Activated T-helper 1 cell treated with anti-CD3 and anti-CD28 coated beads, Interleukin-2, amount 50 U/mL, for 16 hours (primary cell): ENCODE measurements at places on chromosomes 6 and 20.

DNA sequence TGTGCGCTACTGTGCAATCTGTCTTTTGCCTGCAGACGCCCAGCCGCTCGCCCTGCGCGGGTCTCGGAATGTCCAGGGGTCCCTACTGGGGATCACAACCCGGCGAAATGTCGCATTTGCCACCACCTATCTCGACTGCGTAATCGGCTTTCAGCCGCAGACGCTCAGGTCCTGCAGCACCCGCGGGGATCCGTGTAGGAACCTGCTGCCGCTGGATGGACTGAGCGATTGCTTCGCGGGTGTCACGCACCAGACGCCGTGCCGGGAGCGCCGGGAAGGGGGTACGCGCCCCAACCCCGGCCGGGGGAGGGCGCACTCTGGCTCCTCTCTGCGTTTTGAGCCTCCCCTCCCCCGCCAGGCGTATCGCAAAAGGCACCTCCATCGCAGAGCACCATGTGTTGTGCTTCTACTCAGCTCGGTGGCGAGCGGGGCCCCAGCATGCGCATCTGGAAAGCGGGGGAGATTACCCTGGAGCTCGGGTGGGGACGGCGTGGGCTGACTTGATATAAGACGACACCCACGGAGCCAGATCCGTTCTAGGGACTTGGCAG, 747 bp upstream of the PTPRA start:
- DNase-seq = peak; percentile 55

DNA sequence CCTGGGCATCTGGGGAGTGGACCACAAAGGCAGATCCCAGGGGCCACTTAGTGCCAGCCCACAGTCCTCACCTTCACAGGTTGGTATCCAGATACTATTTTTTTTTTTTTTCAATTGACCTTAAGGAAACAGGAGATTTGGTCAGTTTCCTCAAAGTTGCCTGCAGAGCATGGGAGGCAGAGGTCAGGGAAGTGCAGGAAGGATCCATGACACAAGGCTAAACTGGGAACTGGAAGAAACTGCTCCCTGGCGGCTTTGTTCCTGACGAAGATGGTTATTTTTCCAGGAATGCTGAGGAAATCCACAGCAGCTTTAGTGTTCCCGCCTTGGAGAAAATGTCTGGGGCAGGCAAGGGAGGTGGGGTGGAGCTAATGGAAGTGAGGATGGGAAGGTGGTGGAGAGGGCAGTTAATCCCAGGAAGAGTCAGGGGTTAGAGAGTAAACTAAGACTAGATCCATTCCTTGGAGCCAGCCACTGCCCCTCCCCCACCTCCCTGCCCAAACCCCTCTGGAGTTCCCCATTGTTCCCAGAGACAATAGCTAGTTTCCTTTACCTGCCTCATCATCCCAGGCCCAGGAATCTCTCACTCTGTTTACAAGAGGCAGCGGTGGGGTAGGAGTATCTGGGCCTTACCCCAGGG, 14.3 kb upstream of the MYMX start:
- no peak for DNase-seq

DNA sequence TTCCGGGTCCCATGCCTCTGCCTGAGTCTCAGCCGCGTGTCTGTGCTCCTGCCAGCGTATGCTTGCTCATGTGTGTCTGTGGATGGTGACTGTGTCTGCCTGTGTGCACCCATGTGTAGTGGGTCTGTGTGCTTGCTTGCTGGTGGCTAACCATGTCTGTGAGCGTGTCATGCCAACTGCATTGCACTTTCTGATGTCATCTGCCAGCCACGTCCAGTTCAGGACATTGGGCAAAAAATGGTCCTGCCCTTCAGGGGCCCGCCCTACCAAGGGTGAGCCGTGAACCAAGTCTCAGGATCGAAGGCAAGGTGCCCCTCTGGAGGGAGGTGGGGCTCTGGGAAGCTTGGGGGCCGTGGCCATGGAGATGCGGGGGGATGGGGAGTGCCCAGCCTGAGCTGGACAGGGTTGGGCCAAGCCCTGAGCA, 9.4 kb upstream of the ZBTB46 start:
- DNase-seq = no peak

DNA sequence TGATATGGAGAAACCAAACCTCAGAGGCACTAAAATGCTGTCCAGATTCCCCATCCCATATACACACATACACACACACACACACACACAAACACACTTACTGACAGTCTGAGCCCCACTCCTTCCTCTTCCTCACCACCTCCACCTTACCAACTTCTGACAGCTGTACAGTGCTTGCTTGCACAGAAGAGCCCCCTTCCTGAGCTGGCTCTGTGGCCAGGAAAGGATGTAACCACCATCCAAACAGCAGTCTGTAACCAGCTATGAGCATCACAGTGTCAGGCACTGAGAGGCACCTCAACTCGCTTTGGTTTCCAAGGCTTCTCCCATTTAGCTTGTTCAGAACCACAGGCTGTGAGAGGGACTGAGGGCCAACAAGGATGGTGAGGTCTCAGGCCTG, 5.9 kb upstream of the C6orf136 start:
- DNase-seq = no peak

DNA sequence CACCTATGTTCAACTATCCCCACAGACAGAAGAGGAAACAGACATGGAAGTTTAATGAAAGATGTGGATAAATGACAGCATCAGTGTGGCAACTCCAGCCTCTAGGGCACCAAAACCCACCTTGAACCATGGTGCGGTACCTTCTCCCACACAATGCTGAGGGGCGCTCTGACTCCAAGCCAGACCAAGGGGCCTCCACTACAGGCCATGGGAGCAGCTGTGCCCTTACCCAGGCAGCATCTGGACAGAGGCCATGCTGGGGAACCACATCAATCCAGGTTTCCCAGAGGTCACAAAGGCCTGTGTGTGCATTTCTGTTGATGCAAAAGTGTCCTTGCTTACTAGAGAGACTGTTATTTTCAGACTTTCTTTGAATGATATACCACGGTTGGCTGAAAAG, 4.1 kb downstream of the PRR18 start:
- no peak for DNase-seq

GRCh38 chr6:39753725-39754045, 28.5 kb upstream of the KIF6 start:
- DNase-seq = no peak

GRCh38 chr6:23316931-23317330, 747.6 kb downstream of the HDGFL1 start:
- no peak for DNase-seq

DNA sequence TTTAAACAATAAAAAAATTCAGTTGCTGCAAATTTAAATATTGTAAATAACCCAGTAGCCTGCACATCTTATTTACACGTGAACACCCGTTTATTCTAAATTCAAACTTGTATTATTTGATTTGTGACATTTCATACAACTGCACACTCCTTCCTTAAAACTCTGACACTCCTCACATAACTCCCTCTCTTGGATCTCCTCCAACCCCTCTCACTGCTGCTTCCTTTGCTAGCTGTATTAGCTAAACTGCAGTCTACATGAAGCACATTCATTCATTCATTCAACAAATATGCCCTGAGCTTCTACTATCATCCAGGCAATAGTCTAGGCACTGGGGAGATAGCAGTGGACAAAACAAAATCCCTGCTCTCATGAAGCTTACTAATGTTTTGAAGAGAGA, 47.0 kb downstream of the FBXL4 start:
- DNase-seq = no peak

DNA sequence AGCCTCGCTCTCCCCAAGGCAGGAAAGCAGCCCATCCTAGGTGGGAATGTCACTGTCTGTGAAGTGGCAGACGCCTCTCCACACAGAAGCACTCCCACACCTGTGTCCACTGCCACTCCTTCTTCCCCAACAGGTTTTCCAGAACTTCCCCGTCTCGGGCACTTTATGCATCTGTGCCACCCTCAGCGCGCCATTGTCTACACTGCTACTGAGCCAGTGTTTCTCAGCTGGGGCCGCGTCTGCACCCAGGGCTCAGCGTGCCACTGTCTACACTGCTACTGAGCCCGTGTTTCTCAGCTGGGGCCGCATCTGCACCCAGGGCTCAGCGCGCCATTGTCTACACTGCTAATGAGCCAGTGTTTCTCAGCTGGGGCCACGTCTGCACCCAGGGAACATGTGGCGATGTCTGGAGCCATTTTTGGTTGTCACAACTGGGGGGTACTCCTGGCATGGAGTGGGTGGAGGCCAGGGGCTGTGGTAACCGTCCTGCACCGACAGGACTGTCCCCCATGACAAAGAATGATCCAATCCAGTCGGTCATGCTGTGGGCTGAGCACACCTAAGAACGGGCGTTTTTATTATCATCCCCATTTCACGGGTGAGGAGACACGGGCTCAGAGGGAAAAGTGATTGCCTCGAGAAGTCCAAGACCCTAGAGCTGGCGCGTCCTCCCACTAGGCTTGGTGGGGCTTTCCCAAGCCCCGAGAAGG, 41.7 kb upstream of the ZBP1 start:
- no peak for DNase-seq

GRCh38 chr6:156729248-156729647, 47.9 kb upstream of the ARID1B start:
- no peak for DNase-seq

- DNase-seq = no peak
Measured at GRCh38 chr6:32980488-32981038, 12.2 kb downstream of the BRD2 start.

DNA sequence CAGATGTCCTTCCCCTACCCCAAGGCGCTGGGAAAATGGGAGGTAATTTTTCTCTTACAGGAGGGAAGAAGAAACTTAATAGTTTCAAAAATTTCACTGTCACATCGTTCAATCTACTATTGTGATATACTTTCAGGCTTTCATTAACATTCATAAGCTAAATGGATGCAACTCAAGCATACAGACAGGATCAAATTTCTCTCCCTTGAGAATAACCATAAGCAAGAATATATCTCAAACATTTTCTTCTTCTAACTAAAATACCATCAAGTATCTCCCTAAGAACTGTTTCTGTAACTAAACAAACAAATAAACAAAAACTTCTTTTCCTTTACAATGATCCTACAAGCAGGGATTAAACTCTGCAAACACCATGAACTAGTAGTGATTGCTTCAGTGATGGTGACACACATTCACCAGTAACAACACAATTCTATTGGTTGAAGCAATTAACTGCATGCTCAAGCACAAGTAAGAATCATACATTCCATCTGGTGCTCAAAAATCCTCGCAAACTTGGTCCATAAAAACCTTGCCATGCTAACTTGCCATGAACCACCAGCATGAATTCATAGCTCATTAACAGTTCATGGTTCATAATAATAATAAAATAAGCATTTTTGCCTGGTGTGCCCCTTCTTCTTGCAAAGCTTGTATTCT, 183.8 kb downstream of the PTPRK start:
- no peak for DNase-seq
